Stimulated activated naive CD4-positive, alpha-beta T cell treated with Interleukin-2 at 50 U/mL for 16 hours (primary cell): ENCODE measurements at places on chromosomes 13 and 19.
A peak's percentile ranks its signal among the peaks of the same experiment; 100 is the strongest.

GRCh38 chr13:99285432-99286182, 21.6 kb downstream of the GPR183 start:
- DNase-seq: no peak

DNA sequence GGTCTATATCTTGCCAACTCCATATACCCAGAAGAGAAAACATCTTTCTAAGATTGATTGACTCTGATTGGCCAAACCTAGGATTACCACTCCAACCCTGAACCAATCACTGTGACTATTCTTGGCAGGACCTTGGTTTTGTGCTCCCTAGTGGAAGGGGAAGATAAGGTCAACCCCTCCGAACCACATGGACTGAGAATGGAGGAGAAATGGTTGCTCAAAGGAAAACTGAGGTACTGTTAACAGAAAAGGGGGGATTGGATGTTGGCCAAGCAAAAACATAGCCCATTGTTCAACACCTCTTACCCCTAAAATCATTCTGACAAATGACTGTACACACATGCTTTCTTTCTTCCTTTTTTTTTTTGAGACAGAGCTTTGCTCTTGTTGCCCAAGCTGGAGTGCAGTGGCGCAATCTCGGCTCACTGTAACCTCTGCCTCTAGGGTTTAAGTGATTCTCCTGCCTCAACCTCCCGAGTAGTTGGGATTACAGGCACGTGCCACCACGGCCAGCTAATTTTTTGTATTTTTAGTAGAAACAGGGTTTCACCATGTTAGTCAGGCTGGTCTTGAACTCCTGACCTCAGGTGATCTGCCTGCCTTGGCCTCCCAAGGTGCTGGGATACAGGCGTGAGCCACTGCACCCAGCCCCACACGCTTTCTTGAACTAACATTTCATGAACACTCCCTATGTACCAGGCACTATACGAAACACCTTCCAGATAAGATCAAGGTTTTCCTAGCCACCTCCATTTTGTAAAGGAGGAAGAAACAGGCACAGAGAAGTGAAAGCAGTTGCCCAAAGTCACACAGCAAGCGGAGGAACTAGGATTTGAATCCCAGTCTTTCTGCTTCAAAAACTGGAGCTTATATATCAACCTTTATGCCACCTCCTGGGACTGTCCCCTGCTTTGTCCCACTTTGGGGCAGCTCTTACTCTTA, 6.5 kb downstream of the MEIOSIN start:
- DNase-seq: no peak

DNA sequence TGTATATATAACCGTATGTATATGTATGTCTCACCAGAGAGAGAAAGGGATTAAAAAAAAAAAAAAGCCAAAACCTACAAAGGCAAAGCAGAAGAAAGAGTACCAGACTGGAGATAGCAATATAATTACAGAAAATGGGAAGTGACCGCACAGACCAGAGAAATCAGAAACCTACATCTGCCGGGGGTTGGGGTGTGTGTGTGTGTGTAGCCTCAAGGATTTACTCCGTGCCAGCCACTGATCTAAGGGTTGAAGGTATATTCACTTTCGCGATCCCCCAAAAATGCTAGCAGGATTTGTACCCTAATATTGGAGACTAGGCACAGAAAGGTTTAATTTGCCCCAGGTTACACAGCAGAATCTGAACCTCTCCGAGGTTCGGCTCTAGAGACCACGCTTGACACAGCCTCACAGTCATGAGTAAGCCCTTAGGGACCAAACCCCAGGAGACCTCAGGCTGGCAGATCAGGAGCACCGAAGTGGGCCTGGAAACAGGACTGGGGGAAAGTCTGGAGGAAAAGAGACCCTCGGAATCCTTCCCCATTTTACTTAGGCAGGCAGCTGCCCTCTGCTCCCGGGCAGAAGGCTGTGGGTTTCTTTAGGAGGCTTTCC, 14.8 kb downstream of the ARL11 start:
- no peak for DNase-seq

GRCh38 chr19:48613024-48613851, 1.6 kb downstream of the FAM83E start:
- DNase-seq: no peak

GRCh38 chr19:8451885-8452284, 7.1 kb downstream of the HNRNPM start:
- DNase-seq: no peak

- DNase-seq: no peak
Measured at GRCh38 chr13:76813000-76813691, 73.1 kb downstream of the KCTD12 start.

DNA sequence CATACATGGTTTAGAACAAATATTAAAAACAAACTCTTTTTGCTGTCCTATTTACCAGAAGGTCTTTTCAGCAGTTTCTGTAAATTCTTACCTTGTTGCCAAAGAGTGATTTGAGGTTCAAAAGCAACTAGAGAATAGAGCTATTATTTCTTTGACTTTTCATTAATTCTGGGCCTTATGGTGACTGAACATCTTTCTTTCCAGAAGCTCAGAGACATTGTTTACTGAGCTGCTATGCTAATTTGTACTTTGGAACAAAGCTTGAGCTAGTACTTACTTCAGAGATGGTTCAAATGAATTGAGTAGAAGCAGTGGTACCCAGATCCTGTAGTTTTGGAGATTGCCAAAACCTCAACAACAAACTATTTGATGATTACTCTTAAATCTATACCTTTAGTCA, 331.2 kb downstream of the SPRY2 start:
- DNase-seq: no peak

DNA sequence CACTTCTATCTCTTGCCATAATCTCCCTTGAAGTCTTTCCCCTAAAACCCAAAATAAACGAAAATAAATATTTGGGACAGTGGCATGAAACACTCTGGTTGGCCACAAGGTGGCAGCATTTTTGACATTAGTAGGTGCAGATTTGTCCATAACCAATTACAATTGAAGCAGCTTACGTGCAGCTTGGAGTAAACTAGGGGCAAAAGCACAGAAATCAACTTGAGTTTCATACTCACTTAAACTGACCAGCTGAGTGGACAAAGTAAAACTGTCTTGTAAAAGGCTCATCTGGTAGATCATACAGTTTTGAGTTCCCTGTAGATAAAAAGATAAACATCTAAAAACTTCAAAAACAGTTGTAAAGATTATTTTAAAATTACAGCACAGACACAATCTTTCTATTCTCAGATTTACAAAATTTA, 18.8 kb downstream of the PDCD5 start:
- DNase-seq: peak; percentile 9

- DNase-seq: no peak
Measured at GRCh38 chr13:105627270-105627669, 908.2 kb downstream of the EFNB2 start.

DNA sequence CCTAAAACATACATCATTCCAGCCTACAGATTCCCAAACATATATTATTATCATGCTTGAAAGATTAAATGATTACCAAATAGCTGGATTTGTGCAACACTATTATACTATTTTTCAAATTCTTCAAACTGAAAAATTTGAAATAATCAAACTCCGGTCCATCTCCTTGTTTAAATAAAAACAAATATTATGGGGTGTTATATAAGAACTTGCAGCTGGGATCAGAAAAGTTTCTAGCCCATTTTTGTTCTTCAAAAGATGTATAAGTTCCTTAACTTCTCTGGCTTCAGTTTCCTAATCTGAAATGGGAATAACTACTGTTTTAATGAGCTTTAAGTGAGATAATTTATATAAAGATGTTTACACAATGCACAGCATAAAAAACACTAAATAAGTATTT, 422.9 kb downstream of the PCDH9 start:
- DNase-seq: no peak

DNA sequence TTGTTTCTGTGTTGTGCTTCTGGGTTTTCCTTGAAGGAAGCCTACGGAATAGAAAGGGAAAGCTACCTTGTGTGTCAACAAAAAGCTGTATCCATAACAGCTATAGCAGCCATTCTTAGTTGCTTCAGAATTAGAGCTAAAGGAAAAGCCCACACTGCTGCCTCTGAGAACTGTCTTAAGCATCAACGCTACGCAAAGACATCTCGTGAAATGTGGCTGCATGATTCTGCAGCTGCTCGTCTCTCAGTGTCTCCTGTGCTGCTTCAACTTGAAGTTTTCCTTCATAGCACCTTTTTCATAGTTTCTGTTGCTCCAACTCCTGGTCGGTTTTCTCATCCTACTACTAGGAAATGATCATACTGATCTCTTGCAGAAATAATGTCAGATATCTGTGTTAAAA, 140.9 kb upstream of the MAB21L1 start:
- no peak for DNase-seq

GRCh38 chr19:10976131-10976892, 15.5 kb downstream of the SMARCA4 start:
- DNase-seq: no peak

DNA sequence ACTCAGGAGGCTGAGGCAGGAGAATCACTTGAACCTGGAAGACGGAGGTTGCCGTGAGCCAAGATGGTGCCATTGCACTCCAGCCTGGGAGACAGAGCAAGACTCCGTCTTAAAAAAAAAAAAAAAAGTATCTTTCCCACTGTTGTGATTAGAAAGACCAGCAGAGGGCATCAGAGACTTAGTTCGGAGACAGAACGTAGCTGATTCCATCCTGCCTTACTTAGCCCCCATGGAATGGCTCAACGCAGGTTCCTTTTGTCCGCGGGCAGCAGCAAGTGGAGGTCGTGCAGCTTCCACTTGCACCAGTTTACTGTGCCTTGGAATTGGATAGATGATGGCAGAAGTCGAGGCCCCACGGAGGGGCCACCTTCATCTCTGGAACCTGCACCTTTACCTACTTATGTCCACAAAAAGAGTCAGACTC, 8.1 kb downstream of the TIMM29 start:
- DNase-seq: peak; percentile 10

DNA sequence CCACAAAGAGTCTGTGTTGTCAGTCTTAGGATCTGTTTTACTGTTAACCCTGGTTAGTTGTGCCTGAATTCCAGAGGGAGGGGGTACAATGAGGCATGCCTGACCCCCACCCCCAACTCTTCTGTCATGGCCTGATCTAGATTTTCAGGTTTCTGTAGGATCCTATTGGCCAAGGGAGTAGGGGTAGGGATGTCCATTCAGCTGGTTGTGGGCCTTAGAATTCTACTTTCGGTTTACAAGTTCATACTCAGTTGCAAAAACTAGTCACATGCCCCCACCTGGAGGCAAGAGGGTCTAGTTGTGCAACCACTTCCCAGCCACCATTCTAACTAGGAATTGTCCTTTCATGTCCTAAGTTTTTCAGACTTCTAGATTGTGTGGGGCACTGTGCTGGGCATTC, 94.3 kb upstream of the MBNL2 start:
- DNase-seq: no peak

- DNase-seq: peak; percentile 17
Measured at GRCh38 chr19:48400018-48400742, 6.7 kb downstream of the GRIN2D start.

GRCh38 chr13:101757446-101758039, 305.1 kb downstream of the ITGBL1 start:
- no peak for DNase-seq

DNA sequence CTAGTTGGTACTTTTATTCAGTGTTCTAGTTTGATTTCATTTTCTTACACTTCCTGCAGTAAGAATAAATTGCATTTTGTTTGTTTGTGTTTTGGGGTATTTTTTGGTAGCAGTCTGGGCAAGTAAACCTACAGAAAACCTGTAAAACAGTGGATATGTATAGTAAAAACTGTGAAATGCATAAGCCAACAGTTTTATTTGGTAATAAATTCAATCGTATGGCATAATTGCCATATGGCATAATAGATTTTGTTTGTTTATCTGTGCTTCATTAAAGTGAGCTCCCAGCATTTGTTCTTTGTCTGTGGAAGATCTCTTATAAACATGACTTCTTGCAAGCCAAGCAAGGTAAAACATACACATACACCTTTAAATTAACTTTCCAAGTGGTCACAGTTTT, 111.9 kb downstream of the PCDH9 start:
- no peak for DNase-seq

- DNase-seq: no peak
Measured at GRCh38 chr13:18992791-18993190, 188.8 kb downstream of the TUBA3C start.

DNA sequence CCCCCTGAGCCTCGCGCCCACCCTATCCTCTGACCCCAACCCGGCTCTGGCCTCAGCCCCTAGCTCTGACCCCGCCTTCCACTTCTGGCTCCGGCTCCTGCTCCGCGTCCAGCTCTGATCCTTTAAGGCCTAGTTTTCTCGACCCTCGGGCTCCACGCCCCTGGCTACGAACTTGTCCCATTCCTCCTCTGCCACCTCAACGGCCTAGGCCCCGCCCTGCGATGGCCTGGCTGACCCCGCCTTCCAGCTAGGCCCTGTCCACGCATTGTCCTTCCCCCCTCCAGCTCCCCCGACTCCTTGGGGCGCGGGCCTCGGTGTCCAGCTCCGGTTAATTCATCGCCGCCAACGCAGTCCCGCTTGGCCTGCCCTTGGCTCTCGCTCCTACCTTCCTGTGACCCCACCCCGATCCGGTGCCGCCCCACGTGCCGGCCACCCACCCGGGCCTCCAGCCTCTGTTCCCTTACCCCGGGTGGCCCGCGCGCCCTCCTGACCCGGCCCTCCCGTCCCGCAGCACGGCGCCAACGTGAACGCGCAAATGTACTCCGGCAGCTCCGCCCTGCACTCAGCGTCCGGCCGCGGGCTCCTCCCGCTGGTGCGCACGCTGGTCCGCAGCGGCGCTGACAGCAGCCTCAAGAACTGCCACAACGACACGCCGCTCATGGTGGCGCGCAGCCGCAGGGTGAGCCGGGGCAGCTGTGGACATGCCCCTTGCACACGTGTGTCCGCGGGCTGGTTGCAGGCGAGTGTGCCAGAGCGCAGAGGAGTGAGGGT, 9.4 kb downstream of the BCL3 start:
- DNase-seq: no peak

- no peak for DNase-seq
Measured at GRCh38 chr13:60165391-60166099, 1.8 kb upstream of the DIAPH3 start.

GRCh38 chr19:28631961-28632360, 581.0 kb downstream of the UQCRFS1 start:
- no peak for DNase-seq

GRCh38 chr13:66098931-66099628, 1131.1 kb downstream of the PCDH9 start:
- no peak for DNase-seq

DNA sequence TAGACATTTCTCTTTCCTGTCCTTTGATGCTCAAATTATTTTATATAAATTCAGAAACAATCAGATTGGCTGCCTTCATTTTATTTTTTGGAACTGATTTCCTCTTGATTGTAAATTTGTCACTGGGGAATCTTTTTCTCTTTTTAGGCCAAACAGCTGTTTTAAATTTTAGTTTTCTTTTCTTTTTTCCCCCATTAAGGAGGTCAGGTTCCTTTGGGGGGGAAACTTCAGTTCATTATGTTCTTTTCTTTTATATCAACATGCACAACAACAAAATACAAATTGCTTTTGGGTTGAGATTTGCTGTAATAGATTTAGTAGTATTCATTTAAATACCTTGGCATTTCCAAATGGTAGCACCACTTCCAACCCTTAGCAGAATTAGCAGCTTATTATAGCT, 264.8 kb upstream of the SPRY2 start:
- no peak for DNase-seq

DNA sequence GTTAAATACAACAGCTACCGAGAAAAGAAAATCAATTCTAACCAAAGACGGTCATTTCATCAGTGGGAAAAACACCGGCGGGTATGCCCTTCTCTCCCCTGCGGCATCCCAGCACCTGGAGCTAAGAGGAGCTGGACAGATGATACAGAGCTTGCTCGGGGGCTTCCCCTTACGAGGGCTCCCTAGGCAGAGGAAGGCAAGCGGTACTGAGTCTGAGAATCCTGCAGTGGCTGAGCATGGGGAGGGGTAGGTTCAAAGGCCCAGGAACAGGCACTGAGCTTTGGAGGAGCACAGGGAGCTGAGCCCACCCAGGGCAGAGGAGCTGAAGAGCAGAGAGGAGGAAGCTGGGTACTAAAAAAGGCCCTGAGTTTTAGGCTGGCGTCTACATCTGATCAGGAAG, 12.7 kb downstream of the STK24 start:
- no peak for DNase-seq
